Stimulated activated CD8-positive, alpha-beta memory T cell treated with anti-CD3 and anti-CD28 coated beads, Interleukin-4, amount 100 ng/mL, for 4 hours (primary cell): ENCODE measurements at places on chromosomes 13 and 19.

DNA sequence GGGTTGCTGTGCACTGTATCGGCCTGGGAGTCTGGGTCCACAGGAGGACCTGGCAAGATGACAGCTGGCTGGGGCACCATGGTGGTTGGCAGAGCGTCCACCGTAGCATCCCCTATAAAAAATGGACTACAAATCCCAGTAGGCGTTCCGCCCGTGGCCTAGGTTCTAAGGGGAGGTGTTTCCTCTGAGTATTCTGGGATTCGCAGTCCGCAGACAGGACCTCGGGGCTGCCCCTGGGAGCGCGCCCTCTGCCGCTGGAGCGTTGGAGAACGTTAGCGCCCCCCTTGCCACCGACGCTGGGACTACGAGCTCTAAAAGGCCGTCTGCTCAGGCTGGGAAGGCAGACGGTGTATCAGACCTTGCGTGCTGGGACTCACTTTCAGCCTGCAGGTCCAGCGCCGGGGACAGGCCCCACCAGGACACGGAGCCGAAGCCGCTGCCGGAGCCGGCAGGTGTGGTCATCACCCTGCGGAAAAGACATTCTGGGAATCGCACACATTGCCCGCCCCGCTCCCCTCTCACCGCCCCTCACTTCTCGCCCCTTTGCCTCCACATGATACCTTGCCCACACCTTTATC lies 372 bp downstream of the DNAAF3 start:
- DNase-seq = no peak

DNA sequence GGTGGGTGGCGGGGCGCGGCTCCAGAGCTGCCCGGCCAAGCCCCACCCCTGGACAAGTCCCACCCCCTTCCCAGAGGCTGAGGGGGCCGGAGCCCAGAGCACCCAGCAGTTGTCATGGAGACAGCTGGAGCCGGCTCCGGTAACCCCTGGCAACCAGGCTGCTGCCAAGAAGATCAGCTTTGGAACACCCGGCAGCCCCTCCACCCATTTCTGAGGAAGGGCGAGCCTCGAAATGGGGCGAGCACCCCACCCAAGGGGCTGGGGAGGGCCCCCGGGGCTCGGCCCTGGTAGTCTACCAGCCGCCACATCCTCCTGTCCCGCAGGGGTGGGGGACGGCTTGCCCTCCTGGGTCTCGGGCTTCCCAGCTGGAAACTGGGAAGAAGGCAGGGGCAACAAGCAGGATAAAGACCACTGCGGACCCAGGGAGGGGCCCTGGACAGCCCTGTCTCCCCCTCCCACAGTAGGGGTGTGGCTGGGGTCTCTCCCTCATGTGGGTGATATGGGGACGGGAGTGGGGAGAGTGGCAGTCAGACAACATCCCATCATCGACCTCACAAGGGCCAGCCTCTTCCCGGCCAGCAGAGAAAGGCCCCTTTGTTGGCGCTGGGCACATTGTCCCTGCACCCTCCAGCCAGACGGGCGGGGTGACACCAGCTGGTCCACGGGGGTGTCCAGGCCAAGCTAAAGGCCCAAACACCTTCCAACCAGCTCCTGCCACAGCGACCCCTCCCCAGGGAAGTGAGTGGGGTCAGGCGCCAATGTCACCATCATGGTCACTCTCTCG lies 1.5 kb downstream of the CERS1 start:
- DNase-seq = no peak

- no peak for DNase-seq
Measured at GRCh38 chr13:60986301-60986700, 429.3 kb downstream of the PCDH20 start.

- DNase-seq = no peak
Measured at GRCh38 chr19:16892868-16893685, 4.3 kb downstream of the F2RL3 start.

GRCh38 chr13:97967948-97968347 lies 14.5 kb downstream of the IPO5 start:
- DNase-seq = no peak

- no peak for DNase-seq
Measured at GRCh38 chr13:29458419-29458818, 137.1 kb downstream of the SLC7A1 start.

- DNase-seq = no peak
Measured at GRCh38 chr13:108193806-108194205, 21.5 kb downstream of the LIG4 start.

GRCh38 chr13:94328381-94329041 lies 151.0 kb downstream of the DCT start:
- no peak for DNase-seq

- DNase-seq = no peak
Measured at GRCh38 chr19:29548483-29549085, 22.8 kb downstream of the VSTM2B start.

DNA sequence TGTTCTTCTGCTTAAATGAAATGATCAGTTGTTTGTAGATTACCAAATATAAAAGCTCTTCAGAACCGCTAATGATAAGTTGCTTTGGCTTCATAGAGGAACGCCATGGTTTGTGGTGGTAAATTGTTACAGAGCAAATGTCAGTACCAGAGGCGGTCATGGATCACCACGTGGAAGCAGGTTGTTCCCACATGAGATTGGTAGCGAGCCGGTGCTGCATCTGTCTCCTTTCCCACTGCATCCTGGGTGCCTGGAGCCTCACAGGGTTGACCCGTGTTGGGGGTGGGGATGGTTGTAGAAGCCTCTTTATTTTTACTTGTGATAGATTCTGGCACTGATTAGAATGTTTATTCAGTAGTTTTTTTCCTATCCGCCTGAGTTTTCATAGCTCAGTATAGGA lies 14.7 kb downstream of the GARRE1 start:
- DNase-seq = no peak

- DNase-seq = no peak
Measured at GRCh38 chr13:21309542-21310172, 133.2 kb downstream of the MRPL57 start.

GRCh38 chr19:54462655-54463530 lies 685 bp downstream of the LENG9 start:
- DNase-seq = no peak

DNA sequence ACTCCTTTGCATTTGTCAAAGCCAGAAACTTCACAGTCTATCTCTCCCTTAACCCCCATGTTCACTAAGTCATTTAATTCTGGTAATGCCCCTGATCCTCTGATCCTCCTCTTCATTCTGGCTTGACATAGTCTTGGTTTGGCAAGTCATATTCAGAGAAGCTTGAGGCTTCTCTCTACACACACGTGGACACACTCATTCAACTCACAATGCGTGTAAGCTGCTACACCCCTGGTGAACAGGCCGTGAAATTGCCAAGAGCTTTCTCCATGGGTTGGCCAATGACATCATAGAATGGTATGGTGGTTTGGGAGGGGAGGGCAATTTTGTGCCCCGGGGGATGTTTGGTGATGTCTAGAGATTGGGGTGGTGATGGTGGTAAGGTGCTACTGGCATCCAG lies 47.9 kb upstream of the FLT1 start:
- no peak for DNase-seq

- no peak for DNase-seq
Measured at GRCh38 chr19:51025401-51025800, 1.0 kb downstream of the KLK11 start.

GRCh38 chr19:19061506-19061905 lies 2.3 kb upstream of the SLC25A42 start:
- no peak for DNase-seq

DNA sequence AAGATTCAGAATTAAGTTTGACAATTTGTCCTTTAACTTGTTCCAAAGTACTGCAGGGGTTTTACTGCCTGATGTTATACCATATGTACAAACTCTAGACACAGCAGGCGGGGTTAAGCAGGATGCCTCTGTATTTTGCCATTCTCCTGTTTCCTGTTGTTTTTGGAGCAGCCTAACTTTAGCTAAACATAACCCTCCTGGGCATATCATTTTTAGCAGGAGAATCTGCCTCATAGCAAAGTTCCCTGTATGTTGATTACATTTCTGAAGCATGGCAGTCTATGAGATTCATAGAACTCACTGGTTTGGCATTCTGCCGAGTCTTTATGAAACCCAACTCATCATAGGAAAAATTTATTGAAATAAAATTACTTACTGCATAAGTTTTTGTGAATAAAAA lies 5.2 kb downstream of the LHFPL6 start:
- no peak for DNase-seq

GRCh38 chr13:113203507-113204377 lies 4.7 kb downstream of the PCID2 start:
- DNase-seq = no peak

DNA sequence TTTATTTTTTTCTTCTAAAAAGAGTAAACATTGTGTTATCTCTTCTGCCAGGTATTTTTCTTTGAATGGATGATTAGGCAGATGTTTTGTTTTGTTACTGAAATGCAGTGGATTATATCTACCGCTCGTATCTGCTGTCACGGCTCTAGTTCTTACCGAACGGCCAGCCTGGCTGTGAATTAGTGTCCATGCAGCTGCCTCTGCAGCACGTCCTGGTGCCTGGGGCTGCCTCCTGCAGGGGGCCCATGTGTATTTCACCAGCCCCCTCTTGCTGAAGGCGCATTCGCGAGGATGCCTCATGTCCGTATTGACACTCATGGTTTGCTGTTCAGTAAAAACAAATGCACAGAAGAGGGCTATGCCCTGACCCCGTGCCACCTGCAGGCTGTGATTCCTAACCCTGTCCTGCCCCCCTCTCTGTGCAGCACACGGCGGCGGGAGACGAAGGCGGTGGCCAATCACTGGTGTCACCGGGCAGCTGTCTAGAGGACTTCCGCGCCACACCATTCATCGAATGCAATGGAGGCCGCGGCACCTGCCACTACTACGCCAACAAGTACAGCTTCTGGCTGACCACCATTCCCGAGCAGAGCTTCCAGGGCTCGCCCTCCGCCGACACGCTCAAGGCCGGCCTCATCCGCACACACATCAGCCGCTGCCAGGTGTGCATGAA lies 49.9 kb downstream of the RAB20 start:
- no peak for DNase-seq

DNA sequence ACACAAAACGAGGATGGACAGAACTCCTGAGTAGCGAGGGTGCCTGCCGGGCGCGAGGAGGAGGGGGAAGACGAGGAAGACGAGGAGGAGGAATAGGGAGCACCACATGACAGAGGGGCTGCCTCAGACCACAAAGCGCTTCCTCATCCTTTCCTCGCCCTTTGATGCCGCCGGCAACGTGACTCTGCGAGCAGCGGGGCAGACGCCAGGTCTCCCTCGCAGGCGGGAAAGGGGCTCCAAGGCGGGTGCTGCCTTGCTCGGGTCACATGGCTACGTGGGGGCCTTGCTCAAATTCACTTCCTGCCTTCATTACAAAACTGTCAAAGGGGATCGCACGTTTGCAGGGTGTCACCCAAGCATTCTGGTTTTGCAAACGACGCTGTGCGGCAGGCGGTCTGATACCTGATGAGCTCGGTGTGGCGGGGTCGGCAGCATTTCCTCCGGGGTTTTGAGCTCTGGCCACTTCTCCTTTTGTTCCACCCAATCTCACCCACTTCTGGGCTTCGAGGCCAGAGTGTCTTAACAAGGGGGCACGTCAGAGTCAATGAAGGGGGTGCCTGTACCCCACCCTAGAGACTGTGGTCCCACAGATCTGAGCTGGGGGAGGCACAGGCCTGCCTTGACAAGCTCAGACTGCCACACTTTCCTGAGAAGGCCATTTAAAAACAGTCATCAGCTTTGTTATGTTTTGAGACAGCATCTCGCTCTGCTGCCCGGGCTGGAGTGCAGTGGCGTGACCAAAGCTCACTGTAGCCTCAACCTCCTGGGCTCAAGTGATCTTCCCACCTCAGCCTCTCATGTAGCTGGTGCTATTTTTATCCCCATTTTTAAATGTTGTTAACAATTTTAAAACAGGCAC lies 14.9 kb downstream of the MAP2K2 start:
- peak; percentile 71 for DNase-seq

DNA sequence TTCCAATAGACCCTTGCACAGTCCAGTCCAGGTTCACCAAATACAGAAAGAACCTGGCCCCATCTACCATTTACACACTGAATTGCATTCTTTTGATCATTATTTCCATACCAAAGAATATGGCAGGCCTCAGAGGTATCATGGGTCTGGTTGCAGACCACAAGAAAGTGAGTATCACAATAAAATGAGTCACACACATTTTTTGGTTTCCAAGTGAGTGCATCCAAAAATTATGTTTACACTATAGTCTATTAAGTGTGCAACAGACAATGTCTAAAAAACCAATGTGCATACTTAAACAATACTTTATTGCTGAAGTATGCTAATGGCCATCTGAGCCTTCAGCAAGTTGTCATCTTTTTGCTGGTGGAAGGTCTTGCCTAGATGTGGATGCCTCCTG lies 105.3 kb downstream of the SPACA7 start:
- DNase-seq = no peak

DNA sequence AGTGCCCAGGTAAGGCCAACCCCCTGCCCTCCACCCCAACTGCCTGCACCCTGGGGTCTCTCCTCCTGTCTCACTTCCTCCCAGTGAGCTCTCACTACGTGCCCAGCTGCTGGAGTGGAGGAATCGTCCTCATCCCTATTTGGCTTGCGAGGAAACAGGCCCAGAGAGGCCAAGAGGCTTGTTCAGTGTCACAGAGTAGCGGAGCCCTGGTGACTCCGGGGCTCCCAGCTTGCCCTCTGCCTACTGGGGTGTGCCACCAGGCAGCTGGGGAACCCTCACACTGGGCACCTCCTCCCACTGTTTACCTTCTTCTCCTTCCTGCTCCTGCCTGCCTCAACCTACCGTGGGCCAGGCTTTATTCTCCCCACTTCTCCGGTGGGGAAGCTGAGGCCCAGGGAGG lies 5.6 kb downstream of the TMED1 start:
- no peak for DNase-seq

- no peak for DNase-seq
Measured at GRCh38 chr13:32902029-32902780, 114.0 kb upstream of the KL start.

DNA sequence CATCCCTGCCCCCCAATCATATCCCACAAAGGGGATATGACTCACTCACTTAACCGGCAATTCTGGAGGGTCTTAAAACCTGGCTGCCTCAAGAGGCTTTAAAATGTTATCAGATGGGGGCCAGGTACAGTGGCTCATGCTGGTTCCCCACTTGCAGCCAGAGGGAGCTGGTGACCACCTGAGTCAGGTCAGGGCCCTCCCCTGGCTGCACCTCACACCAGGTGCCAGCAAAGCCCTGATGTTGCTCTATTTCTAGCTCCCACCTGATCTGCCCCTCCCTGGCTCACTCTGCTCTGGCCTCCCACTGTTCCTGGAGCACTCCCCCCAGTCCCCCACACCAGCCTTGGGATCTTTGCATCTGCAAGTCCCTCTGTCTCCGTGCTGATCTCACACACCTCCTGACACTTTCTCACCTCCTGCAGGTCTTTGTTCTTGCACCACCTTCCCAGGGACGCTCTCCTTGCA lies 14.2 kb downstream of the HPN start:
- no peak for DNase-seq
